ENCODE measurements at places on chromosomes 2 and 18.

DNA sequence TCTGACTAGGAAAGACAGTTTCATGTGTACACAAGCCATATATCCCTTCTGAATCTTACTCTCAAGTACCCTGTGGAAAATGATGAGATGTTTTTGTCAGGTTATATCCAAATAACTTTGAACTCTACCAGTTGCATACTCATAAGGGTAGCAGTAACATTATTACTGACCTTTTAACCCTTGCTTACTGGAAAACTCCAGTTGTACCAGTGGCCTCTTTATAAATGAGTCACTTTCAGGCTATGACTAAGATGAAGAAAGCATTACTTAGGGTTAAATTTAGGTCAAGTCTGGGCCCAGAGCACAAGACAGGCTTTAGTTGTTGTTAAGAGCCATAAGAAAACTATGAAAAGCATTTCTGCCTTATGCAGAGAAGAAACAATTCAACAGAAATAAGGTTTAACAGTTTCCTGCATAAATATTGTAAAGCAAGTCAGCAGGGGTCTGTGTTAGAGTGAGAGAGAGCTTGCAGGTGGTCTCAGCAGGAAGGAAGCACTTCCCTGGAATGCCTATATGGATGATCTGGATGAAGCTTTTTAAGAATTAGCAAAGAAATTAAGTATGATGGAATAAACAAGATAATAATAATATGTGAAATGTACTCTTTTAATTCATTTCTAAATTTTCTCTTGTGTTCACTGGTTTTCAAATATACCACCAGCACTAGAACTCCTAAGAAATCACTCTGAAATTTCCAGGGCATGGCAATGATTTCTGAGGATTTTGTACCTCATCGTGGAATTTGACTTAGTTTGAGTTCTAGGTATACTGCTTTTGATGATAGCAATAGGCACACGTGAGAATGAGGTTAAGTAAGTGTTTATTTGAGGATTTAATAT lies 126.6 kb downstream of the UBE2E3 start:
- no peak for DNase-seq

GRCh38 chr18:44895176-44895798 lies 214.6 kb downstream of the SETBP1 start:
- no peak for DNase-seq

- no peak for DNase-seq
These were observed 465.6 kb upstream of the POU3F3 start for GRCh38 chr2:104388296-104388695.

DNA sequence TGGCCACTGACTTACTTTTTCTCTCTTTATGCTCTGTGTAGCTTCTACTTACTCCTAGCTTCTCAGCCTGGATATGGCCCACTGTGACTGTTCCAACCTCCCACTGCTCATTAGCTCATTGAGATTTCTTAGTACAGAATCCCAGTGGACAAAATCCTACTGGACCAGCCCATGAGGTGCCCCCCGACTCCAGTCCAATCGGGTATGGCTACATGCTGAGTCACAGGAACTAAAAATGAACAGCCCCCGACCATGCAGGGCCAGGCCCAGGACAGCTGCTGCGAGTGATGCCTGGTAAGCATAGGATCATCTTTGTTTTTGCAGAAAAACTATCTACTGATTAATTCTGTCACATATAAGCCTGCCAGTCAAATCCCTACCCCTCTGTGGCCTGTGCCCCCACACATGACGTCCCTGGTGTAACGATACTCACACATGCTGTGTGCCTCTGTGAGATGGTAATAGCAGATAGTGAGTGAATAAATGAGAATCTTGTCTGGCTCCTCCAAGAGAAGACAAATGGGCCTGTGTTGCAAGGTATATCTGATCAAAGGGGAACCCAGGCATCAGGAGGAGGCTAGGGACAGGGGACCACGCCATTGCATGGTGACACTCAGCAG lies 85.9 kb upstream of the KLF7 start:
- no peak for DNase-seq

DNA sequence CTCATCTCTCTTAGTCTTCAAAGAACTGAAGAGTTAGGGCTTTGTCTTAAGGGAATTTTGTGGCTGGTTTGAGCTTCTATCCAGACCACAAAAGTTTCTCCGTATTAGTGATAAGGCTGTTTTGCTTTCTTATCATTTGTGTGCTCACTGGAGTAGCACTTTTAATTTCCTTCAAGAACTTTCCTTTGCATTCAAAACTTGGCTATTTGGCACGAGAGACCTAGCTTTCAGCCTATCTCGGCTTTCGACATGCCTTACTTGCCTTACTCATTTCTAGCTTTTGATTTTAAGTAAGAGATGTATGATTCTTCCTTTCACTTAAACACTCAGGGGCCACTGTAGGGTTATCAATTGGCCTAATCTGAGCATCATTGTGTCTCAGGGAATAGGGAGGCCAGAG lies 29.9 kb downstream of the HDHD2 start:
- DNase-seq, result no peak

- DNase-seq, result peak; percentile 70
These were observed at the start of gene ACKR3 for GRCh38 chr2:236569573-236569973. ACKR3 (plus strand) TSS chr2:236569825; CDS start chr2:236580466, 10,641 bp downstream.

- DNase-seq, result no peak
These were observed 380.0 kb downstream of the LRRTM4 start for GRCh38 chr2:77142141-77142540.

GRCh38 chr2:102233132-102233884 lies 46.5 kb downstream of the IL1RL2 start:
- no peak for DNase-seq

DNA sequence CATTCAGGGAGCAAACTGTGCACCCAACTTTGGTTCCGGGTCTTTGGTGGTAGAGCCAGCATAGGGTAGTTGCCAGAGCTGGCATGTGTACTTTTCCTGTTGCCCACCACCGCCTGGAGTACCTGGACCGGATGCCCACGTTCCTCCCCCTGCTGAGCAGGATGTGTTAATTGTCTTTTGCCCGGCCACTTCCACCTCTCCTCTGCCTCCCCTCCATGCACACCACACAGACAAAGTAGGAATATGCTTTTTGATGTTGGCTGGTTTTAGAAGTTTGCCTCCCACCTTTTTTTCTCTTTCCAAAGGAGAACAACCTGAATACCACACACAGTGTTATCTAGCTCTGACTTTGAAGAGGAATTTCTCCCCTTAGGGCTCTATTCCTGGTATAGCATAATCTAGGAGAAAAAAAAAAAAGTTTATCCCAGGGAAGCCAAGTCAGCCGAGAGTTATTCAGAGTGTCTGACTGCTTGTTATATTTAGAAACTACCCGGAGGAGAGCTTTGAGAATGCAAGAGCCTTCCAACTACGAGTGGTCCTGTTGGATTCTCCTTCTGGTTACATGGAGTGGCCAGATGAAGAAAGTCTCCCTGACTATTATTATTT lies 111.9 kb downstream of the SETBP1 start:
- DNase-seq, result no peak

DNA sequence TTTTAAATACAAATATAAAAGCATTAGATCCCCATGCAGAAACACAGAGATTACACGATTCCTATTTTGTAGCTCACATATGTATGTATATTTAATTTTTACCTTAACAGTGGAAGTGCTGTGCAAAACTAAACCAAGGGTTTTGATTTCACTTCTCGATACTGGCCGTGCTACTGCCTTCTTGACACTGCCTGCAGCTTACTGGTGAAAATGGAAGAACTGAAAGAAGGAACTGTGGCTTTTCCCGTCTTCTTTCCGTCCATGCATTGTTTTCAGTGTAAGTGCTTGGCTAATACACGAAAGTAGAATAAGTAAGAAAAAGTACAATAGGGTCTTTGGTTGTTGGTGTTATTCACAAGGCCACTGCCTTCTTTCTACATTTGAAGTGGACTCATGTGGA lies 129.5 kb downstream of the NDUFA10 start:
- DNase-seq, result no peak

DNA sequence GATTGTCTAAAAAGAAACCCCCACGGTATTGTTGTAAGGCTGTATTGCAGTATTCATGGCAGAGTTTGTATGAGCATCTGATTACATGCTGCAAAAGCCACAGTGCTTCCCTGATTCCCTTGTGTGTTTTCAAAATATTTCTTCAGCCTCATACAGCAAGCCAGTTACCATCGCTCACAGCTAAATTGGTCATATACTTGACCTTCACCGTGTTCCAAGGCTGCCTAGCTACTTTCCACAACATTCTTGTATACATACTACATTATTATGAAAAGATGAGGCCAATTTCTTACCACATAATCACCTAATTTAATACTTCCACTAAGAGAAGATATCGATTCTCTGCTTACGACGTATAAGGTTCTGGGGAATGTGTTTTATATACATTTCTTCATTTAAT lies 576.3 kb upstream of the CNTNAP5 start:
- DNase-seq, result no peak

- DNase-seq, result no peak
These were observed 118.1 kb upstream of the EPAS1 start for GRCh38 chr2:46179037-46179621.

DNA sequence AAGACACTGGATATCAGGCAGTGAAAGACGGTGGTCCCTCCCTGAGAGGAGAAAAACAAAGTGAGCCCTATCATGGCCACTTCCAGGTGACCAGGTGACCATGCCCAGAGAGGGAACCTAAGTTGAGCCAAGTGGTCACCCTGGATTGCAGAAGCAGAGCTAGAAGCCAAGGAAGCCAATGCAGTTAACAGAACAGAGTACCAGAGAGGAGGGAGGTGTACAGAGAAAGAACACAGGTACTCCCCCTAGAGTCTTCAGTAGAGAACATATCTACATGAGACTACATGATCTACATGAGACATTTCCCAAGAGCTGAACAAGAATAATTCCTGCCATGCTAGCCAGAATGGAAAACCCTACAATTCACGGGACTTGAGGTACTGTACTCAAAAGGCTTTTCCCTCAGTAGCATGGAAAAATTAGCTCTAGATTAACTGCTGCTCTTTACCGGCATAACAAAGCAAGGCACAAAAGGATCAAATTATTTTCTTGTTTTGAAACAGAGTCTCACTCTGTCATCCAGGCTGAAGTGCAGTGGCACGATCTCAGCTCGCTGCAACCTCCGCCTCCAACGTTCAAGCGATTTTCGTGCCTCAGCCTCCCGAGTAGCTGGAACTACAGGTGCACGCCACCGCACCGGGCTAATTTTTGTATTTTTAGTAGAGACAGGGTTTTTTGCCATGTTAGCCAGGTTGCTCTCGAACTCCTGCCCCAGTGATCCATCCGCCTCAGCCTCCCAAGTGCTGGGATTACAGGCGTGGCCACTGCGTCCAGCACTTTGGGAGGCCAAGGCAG lies 23.5 kb downstream of the ROCK2 start:
- DNase-seq, result no peak

DNA sequence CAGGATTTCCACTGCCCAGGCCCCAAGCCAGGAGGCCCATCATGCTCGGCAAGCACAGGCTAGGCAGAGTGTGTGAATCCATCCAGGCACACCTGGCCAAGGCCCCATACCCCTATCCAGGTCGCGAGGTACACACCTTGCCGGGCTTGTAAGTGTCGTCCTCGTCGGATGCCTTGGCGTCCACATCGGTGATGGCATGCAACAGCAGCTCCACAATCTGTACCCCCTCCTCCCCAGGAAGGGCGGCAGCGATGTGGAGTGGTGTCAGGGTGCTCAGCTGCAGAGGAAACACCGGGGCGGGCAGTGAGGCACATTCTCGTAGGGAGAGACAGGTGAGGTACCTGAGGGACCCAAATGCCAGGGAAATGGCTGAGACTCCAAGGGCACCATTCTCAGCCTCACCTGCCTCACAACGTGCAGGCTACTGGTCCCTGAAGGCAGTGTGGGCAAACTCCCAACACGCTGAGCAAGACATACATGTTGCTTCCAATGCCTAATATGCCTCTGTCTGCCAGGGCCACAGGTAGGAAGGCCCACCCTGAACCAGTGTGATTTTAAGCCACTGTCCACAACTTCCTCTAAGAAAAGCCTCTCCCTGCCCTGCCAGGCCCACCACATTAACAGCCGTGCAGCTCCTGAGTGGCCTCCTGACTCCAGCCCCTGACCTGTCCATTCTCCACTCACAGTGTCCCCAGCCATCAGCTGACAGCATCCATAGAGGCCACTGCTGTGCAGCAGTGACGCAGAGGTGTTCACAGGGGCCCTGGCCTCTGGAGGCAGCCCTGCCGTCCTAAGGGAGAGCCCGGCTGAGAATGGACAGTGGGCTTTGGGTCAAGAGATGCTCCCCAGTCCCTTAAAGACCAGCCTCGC lies 44.9 kb downstream of the ANKMY1 start:
- DNase-seq, result no peak

DNA sequence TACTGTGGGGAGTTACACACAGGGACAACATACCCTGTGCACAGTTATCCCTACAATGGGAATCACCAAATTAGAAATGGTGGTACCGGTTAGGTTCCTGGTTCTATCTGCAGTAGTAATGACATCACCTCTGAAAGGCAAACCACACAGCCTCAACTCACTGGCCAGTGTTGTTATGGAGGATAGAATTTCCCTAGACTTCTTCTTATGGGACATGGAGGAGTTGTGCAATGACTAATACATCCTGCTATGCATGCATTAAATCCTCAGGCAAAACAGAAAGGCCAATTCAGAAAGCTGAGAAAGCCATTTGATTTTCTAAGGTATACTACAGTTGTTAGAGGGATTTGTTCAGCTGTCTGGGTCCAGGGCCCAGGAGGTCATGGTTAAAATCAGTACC lies 439.3 kb downstream of the TMX3 start:
- DNase-seq, result no peak

- DNase-seq, result no peak
These were observed 83.2 kb downstream of the LAMA3 start for GRCh38 chr18:23772327-23773024.

DNA sequence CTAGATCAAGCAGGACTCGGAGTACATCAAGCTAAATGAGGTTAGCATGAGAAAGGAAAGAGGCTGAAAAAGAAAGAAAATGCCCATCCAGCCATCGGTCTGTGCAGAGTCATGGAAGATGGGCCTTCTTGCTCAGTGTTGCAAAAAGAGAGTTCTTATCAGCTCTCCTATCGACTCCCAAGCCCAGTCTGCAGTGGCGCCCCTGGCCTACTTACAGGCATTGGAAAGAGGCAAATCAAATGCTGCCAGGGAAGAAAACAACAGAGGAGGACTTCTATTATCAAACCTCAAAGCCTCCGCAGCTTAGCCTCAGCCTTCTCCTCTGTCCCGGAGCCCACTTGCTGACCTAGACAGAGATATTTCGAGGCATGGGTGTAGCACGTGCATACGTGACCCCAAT lies 66.0 kb downstream of the CDH2 start:
- DNase-seq, result no peak

DNA sequence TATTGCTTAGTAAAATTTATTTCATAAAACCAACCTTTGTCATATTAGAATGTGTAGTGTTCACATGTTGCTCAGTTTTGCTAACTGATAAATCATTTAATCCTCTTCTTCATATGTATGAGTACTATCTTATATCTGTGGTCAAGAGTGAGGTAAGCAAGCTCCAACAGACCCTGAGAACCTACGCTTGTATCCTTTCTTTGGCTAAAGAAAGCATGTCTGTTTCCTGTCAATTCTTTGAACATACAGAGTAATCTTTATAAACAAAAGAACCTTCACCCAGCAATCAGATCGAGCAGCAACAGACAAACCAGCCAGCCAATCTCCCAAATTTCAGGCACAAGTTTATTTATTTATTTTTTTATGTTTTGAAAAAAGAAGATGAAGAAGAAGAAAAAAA lies 6.4 kb downstream of the ADCYAP1 start:
- DNase-seq, result no peak

All from NCI-H2029 treated with DMSO at 0.1 percent for 48 hours (cell line).